Left renal pelvis (tissue), 4 donors: ENCODE measurements at places on chromosomes 12 and 14. TPM values are rescaled to one million over a fixed set of nuclear protein-coding genes. Genes with fewer than 3 reads are reported as not detected.

GRCh38 chr14:101125313-101125712 lies 221.8 kb upstream of the RTL1 start:
- DNase-seq: no peak

MSRB3 gene
- 24.4 TPM for polyA plus RNA-seq

ITGB7 gene
- 1.3 TPM for polyA plus RNA-seq

- DNase-seq: no peak
These were observed 57.0 kb upstream of the NPFF start for GRCh38 chr12:53564278-53564677.

ABCD2 gene
- polyA plus RNA-seq: 0.03 TPM

DNA sequence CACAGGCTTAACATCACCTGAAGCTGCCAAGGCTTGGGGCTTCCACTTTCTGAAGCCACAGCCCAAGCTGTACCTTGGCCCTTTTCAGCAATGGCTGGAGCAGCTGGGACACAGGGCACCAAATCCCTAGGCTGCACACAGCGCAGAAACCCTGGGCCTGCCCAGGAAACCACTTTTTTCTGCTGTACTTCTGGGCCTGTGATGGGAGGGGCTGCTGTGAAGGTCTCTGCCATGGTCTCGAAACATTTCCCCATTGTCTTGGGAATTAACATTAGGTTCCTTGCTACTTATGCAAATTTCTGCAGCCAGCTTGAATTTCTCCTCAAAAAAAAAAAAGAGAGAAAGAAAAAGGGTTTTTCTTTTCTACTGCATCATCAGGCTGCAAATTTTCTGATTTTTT lies 219.1 kb downstream of the RPL10L start:
- DNase-seq: no peak

RNASE1 gene
- polyA plus RNA-seq: 359 TPM

GRCh38 chr12:31650918-31651317 lies 8.6 kb upstream of the ETFBKMT start:
- DNase-seq: no peak

GRCh38 chr12:1552911-1553491 lies 41.4 kb downstream of the FBXL14 start:
- DNase-seq: no peak

GRCh38 chr12:28963554-28963953 lies 185.5 kb upstream of the FAR2 start:
- no peak for DNase-seq

DNA sequence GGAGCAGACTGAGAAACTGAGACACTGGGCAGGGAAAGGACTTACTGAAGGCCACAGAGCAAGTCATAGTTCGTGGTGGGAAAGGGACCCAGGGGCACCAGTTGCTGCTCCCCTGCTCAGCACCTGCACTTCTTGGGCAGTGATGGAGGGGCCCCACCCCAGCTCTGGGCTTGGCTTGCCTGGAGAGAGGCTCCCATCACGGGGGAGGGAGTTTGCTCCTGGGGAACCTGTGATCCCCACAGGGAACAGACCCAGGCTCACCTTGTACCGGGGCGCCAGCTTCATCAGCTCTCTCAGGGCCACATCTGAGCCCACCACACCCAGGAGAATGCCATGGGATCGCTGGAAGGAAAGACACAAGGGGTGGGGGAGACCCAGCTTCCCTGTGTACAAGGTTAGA lies 39.8 kb downstream of the CACNA2D4 start:
- no peak for DNase-seq

PLEK2 gene
- 2.7 TPM for polyA plus RNA-seq

RIN3 gene
- 6.4 TPM for polyA plus RNA-seq

GRCh38 chr12:53365245-53365904 lies 14.6 kb upstream of the SP1 start:
- DNase-seq: no peak

TAMALIN gene
- 20.4 TPM for polyA plus RNA-seq

GLS2 gene
- polyA plus RNA-seq: 2.2 TPM

EPYC gene
- 0.14 TPM for polyA plus RNA-seq

OVCH1 gene
- 0.55 TPM for polyA plus RNA-seq

DNA sequence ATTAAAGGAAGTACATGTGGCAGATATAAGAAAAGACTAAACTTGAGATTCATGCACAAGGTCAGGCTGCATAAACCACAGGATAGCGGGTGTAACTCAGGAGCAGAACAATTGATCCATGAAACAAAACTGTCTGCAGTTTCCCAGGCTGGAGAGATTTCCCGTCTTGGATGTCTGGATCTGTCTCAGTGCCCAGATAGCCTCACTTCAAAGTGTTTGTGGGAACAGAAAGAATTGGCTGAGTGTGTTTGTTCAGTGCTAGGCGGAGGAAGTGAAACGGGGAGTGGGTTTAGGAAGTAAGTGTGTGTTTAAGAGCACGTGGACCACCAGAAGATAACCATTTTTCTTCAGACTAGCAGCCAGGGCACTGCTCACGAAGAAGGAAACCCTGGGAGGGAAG lies 1.4 kb upstream of the RNASE10 start:
- no peak for DNase-seq

DNA sequence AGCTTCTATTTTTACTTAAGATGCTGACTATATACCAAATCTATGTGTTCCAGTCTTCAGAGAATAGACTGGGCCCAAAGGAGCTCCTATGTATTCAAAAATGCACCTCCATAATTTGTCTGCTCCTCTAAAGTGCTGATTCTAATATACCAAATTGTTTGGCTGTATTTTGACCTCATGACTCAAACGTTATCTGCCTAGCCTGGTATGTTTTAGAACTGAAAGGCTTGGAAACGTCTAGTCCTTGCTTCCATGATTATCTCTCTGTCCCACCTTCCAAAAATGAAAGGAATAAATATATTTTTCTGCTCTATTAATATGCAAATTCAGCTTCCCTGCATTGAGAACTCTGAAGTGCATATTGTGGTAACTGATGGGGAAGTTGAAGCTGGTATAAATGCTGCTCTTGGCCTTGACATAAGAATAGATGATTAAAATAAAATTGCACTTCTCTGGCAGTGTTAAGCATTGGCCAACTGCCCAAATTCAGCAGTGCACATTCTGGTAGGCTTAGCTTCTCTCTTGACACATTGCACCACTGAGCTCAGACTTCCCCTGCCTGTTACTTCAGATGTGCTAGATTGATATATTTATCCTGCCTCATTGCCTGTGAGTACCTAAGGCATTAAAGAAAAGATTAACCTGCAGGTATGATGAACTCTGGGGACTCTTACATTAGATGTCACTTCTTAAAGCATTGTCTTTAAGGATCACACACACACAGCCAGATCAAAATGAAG lies 882.3 kb downstream of the RPS29 start:
- DNase-seq: no peak

SERPINA9 gene
- not detected for polyA plus RNA-seq

GRCh38 chr12:14779834-14780233 lies 23.4 kb downstream of the WBP11 start:
- no peak for DNase-seq

SIX4 gene
- 7.0 TPM for polyA plus RNA-seq

DNA sequence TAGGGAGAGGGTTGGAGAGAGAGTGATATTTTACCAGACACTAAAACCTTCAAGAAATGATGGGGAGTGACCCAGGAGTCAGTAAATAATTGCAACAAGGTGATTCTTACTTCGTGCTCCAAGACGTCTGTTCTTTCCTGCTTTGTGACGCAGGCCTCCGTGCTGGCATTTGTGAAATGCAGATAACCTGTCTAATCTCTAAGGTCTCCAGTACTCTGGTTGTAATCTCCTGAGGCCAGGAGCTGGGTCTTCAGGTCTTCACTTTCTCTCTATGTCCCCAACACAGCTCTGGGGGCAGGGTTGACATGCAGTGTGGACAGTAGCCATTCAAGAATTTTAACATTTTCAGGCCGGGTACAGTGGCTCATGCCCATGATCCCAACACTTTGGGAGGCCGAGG lies 53.1 kb downstream of the CD9 start:
- no peak for DNase-seq

GRCh38 chr14:34354556-34354955 lies 107.5 kb downstream of the SPTSSA start:
- no peak for DNase-seq

- no peak for DNase-seq
These were observed 505.4 kb downstream of the LRFN5 start for GRCh38 chr14:42112108-42112507.
